ENCODE measurements at places on chromosomes 2 and 18.

DNA sequence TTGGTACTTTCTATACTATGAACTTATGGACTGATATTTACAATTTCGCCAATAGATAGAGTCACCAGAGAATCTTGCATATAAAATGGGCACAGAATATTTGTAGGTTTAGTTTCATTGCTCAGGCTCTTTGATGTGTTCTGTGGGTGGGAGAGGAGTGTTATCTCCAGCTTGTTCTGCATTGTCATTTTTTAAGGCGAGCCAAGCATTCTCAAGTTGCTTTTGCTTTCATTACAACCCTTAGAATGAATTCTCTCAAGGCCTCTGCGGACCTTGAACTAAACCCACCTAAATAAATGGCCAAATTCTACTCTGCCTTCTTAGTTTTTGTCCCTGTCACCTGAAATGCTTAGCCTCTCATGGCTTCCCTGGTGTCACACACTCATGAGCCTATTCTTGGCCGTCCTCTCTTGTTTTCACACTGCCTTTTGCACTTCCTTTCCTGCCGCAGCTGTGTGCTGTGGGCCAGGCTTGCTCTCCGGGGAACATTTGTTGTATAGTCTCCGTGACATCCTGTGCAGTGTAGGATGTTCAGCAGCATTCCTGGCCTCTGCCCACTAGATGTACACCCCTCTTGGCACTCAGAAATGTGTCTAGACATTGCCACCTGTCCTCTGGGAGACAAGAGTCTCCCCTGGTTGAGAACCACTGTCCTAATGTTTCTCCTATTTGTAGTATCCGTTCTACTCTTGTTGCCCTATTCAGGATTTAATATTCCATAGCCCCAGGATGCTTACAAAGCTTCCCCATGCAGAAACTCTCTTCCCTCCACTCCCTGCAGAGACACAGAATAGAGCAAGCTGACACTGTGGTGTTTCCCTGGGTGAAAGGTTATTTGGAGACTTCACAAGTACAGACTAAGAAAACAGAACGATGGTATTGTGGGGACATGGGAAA lies 255.6 kb downstream of the PTPRM start:
- DNase-seq, result no peak

GRCh38 chr2:43132683-43133301 lies 93.6 kb downstream of the ZFP36L2 start:
- DNase-seq, result peak; percentile 21

- no peak for DNase-seq
Measured at GRCh38 chr2:3253913-3254441, 123.6 kb downstream of the EIPR1 start.

DNA sequence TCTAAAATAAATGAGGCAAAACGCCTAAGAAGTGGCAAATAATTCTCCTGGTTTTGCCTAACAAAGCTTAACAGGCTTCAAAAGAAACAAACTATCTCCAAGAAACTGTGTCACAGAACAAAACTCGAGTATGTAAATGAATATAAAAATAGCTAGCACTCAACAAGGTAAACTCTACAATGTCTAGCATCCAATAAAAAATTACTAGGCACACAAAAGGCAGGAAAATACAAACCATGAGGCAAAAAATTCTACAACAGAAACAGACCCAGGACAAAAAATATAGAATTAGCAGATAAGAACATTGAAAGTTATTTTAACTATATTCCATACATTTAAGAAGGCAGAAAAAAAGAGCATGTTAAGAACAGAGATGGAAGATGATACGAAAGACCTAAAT lies 16.8 kb downstream of the PPP4R1 start:
- DNase-seq, result no peak
